ENCODE measurements at places on chromosomes 2 and 18.

GRCh38 chr2:66093371-66093770, 341.6 kb upstream of the MEIS1 start:
- no peaks in the 10 kb centered on the region for H3K4me1 ChIP-seq
- H3K36me3 ChIP-seq, result no peaks in the 10 kb centered on the region
- no peaks in the 10 kb centered on the region for H3K27me3 ChIP-seq
- DNase-seq, result no peak
- no peak overlapping the region for H3K4me3 ChIP-seq

GRCh38 chr2:220078439-220078838, 451.0 kb downstream of the SLC4A3 start:
- no peak overlapping the region for H3K4me3 ChIP-seq
- DNase-seq, result no peak
- no peaks in the 10 kb centered on the region for H3K36me3 ChIP-seq
- no peaks in the 10 kb centered on the region for H3K27me3 ChIP-seq
- H3K4me1 ChIP-seq, result peaks cover 48% of the 10 kb centered on the region
- peak overlapping the region; percentile 88 for H3K27ac ChIP-seq

DNA sequence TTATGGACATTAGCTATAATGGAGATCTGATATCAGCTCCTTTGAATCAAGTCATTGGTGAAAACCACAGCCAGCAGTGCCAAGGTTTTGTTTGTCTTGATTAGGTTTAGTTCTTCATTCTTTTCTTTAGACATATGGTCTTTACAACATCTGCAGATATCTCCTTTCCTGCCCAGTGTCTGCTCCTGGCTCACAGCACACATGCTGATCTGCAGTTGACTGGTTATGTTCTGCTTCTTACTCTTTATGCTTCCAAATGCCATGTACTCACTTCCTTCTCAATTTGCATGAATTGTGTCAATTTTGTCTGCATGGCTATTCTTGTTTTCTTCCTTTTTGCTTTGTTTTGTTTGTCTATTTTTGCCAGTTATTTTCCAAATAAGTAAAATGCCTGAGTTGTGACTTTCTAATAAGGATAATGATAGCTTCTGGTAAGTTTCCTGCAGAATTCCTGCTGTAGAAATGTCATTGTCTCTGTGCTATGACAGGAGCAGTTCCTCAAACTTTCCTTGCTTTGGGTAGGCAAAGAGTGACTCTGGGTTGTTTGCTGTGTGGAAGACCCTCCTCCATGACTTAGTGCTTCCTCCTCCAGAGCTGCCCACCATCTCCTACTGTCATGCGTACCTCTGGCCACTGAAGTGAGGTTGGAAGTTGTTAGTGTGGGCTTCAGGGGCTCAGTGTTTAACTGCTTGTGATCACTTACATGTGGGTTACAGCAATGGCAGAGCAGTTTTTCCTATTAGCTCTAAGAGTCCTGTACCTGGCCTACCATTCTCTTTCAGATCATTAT, 8.2 kb downstream of the ARHGAP25 start:
- no peaks in the 10 kb centered on the region for H3K27me3 ChIP-seq
- H3K27ac ChIP-seq, result no peak overlapping the region
- no peaks in the 10 kb centered on the region for H3K36me3 ChIP-seq
- no peaks in the 10 kb centered on the region for H3K4me1 ChIP-seq
- no peak overlapping the region for H3K4me3 ChIP-seq

GRCh38 chr2:27723372-27724144, 48.0 kb upstream of the MRPL33 start:
- DNase-seq, result no peak
- peak overlapping the region; percentile 93 for H3K27ac ChIP-seq

DNA sequence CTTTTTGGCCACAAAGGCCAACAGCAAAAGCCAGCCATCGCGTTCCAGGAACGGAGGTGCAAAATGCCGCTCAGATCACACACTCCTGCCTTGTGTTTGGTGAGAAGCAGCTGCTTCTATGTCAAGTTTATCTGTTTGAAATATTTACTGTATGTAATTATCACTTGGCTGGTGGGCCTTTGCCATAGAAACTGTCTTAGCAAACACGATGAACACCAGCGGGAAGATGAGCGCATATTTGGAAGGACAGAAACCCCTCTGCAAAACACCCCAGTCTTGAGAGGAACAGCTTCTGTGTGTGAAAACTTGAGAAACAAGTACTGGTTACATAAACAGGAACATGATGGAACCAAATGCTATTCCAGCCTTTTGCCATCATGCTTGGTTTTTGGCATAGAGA, 59.7 kb downstream of the SCG2 start:
- no peak overlapping the region for H3K27ac ChIP-seq
- DNase-seq, result no peak
- H3K36me3 ChIP-seq, result no peaks in the 10 kb centered on the region
- H3K4me1 ChIP-seq, result peaks cover 31% of the 10 kb centered on the region

DNA sequence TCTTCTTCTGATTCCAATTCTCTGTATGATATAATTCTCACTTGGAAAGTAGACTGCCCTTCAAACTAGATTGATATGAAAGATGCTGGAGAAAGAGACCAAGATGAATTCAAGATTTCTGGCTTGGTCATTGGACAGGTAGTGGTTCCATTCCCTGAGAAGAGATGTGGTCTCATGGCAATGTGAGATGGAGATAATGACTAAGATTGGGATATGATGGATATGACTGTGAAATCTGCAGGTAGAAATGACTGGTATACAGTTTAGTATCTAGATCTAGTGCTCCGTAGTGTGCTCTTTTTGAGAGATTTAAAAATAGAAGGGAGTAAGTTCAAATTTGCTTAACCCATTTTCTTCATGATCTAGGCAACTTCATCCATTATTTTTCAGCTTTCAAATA, 425.4 kb upstream of the TRIB2 start:
- peaks cover 4% of the 10 kb centered on the region for H3K4me1 ChIP-seq
- no peak for DNase-seq
- H3K27ac ChIP-seq, result no peak overlapping the region
- H3K36me3 ChIP-seq, result peaks cover 2% of the 10 kb centered on the region

DNA sequence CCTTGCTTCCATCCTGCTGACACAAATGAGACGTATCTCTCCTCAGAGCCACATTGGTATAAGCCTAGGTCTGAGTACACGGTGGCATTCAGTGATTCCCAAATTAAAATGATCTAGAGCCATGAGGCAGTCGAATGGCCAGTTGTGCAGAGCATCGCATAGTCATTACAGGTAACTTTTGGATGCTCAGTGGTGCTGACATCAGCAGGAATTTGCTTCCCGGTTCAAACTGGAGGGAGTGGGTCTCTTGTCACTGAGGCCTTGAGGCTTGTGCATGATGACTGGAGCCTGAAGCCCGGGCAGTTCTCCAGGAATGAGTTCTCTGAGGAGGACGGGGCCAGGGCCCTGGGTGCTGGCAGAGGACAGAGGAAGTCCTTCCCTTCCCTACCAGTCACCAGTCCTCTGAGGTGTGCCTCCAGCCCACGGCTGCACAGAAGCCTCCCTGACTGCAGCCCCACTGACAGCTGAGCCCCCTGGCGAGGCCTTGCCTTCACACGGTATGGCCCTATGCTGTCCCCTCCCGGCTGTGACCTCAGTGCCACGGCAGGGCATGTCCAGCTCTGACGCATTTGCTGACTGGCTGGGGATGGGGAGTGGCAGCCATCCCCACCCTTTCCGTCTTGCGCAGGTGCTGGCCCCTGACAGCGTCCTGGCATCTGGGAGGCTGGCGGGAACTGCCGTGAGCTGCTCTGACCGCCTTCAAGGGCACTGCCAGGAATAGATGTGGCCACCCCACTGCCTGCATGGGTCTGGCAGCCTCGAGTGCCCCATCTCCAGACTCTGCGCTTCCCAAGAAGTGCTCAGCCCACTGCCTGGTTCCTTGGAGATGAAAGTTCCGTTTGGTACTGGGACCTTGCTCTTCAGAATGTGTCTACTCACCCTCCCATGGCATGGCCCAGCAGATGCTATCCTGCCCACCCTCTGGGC, 117.4 kb downstream of the CELF4 start:
- no peaks in the 10 kb centered on the region for H3K36me3 ChIP-seq
- H3K27ac ChIP-seq, result no peak overlapping the region
- H3K27me3 ChIP-seq, result peaks cover 19% of the 10 kb centered on the region
- no peak overlapping the region for H3K4me3 ChIP-seq
- H3K4me1 ChIP-seq, result peaks cover 13% of the 10 kb centered on the region
